Naive B cell (primary cell): ENCODE measurements at places on chromosomes 12 and 14. TPM values are rescaled to one million over a fixed set of nuclear protein-coding genes. Genes with fewer than 3 reads are reported as not detected.

Gene GAS2L3
- not detected for polyA plus RNA-seq

Gene NRXN3
- polyA plus RNA-seq = not detected

Gene KCNJ8
- polyA plus RNA-seq = not detected

Gene TEX52
- not detected for polyA plus RNA-seq

Gene PLA2G1B
- not detected for polyA plus RNA-seq

Gene SYT1
- 0.97 TPM for polyA plus RNA-seq

Gene KRT82
- not detected for polyA plus RNA-seq

Gene PIWIL1
- not detected for polyA plus RNA-seq

Gene FSCB
- not detected for polyA plus RNA-seq

Gene PRH2
- polyA plus RNA-seq = not detected

Gene ITGA7
- polyA plus RNA-seq = 0.14 TPM

Gene REM2
- 1.3 TPM for polyA plus RNA-seq

Gene IL31
- polyA plus RNA-seq = not detected

Gene KRT6C
- polyA plus RNA-seq = not detected

Gene TAPBPL
- polyA plus RNA-seq = 120 TPM

Gene NTF3
- polyA plus RNA-seq = not detected

Gene MON2
- polyA plus RNA-seq = 4.0 TPM

Gene COX8C
- polyA plus RNA-seq = not detected

Gene LMNTD1
- polyA plus RNA-seq = not detected

Gene AQP6
- polyA plus RNA-seq = not detected

Gene AQP2
- polyA plus RNA-seq = not detected

Gene NTS
- polyA plus RNA-seq = not detected

Gene ACSS3
- not detected for polyA plus RNA-seq

Gene TMTC1
- polyA plus RNA-seq = not detected

Gene RHEBL1
- polyA plus RNA-seq = 6.0 TPM

Gene KLRC3
- polyA plus RNA-seq = not detected

Gene SLC4A8
- 6.2 TPM for polyA plus RNA-seq

Gene FITM1
- 1.4 TPM for polyA plus RNA-seq

Gene ARHGEF25
- polyA plus RNA-seq = not detected

Gene ZBTB42
- 1.00 TPM for polyA plus RNA-seq

Gene TMEM30B
- polyA plus RNA-seq = not detected

Gene ASIC1
- polyA plus RNA-seq = not detected

Gene MANSC4
- polyA plus RNA-seq = not detected

Gene STAT2
- 150 TPM for polyA plus RNA-seq

Gene STON2
- polyA plus RNA-seq = 0.21 TPM

Gene EML5
- 0.88 TPM for polyA plus RNA-seq

Gene MNAT1
- polyA plus RNA-seq = 17.6 TPM

Gene KCTD10
- 17.8 TPM for polyA plus RNA-seq

Gene PMCH
- not detected for polyA plus RNA-seq

Gene NEUROD4
- polyA plus RNA-seq = not detected

Gene SPTSSA
- polyA plus RNA-seq = 15.4 TPM

Gene ACAD10
- 15.7 TPM for polyA plus RNA-seq

Gene SLC17A8
- polyA plus RNA-seq = not detected

Gene COL2A1
- not detected for polyA plus RNA-seq

Gene CAPZA3
- polyA plus RNA-seq = not detected

Gene GUCY2C
- polyA plus RNA-seq = 0.32 TPM

Gene PPFIA2
- not detected for polyA plus RNA-seq

Gene TCL1B
- polyA plus RNA-seq = 30.7 TPM
